AG09309 (cell line): ENCODE measurements at places on chromosomes 3 and 15.

DNA sequence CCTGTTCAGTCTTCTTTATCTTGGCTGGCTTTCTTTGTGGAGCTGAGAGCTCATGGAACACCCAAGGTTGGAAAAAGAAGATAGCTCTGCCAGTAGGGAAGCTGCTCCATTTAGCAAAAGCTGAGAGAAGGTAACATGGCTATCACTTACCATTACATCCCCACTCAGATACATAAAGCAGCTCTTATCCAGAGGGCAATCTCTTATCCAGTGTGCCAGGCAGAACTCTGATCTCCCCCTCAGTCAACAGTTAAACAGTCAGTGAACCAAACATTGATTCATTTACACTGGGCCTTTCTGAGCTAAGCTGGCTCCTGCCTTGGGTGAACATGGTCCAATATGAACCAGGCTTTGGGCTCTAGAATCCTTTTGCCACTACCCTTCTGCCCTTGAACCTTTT lies 624.2 kb downstream of the NTRK3 start:
- no peak for DNase-seq

DNA sequence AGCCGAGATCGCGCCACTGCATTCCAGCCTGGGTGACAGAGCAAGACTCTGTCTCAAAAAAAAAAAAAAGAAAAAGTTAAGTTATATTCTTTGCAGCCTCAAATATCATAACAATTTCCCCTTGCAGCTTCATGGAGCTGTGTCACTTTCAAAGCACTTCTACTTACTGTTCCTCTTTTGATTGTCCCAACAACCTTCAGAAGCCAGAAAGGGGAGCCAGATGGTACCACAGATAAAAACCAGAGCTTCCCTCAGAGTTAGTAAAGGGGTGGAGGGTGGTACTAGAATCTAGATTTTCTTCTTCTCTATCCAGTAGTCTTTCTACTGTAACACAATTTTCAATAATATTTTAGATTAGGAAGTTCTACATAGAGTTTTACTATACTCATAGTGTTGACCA lies 188.8 kb downstream of the TAFA4 start:
- DNase-seq = no peak

- DNase-seq = no peak
These were observed 184.5 kb downstream of the NR1D2 start for GRCh38 chr3:24129549-24129948.

GRCh38 chr3:56075089-56075488 lies 393.2 kb downstream of the ERC2 start:
- no peak for DNase-seq

DNA sequence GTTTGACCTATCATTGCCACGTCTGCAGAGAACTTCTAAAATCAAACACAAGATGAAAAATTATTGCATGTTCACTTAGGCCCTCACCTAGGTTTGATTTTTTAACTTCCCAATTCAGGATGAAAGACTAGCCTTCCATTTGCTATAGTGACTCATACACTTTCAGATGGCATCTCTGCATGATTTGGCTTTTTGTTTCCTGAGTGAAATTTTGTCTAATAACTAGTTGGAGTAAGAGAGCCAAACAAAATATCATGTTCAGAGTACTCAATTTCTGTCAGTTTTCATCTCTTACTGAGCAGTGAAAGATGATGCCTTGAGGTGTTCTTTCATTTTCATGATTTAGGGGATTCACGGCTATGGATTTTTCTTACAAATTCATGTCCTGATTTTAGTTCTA lies 122.9 kb downstream of the NSUN3 start:
- no peak for DNase-seq

GRCh38 chr3:165837058-165837525 lies at the start of gene BCHE:
BCHE (minus strand) TSS chr3:165837423; CDS start chr3:165831033, 6,390 bp downstream.
- no peak for DNase-seq

GRCh38 chr3:184439096-184439495 lies 59.2 kb downstream of the CHRD start:
- DNase-seq = no peak

DNA sequence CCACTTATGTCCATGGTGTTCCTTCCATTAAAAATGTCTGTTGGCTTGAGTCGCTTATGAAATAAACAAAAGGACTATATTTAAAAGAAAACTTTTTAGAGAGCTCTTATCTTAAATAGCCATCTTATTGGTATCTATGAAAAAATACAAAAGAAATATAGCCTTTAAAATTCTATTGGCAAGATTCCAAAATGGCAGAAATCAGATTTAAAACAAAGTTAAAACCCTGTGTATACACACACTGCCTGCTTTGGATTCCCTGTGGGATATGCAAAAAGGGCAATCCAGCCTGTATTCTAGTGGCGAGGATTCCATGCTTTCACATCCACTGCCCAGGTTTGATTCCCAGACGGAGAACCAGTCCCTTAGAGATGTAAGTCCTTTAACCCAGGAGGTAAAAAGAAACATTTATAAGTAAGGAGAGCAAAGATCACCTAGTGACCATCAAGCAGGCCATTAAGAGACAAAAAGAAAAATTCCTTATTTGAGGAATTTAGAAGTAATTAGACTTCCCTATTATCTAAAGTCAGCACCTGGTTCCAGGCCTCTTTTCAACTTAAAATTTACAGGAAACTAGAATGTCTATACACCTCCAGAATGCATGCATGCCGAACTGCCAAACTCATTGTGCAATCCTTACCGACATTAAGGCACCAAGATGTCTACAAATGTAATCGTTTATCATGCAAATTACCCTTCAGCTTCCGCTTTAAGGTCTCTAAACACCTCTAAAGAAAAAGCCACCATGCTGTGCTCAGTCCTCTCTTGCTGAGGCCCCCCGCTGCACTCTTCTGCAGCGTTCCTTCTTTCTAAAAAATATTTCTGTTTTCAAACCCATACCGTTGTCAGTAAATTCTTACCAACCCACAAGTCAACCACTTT lies 69.6 kb upstream of the STRIT1 start:
- no peak for DNase-seq

GRCh38 chr3:165830746-165831145 lies 6.5 kb downstream of the BCHE start:
- no peak for DNase-seq

DNA sequence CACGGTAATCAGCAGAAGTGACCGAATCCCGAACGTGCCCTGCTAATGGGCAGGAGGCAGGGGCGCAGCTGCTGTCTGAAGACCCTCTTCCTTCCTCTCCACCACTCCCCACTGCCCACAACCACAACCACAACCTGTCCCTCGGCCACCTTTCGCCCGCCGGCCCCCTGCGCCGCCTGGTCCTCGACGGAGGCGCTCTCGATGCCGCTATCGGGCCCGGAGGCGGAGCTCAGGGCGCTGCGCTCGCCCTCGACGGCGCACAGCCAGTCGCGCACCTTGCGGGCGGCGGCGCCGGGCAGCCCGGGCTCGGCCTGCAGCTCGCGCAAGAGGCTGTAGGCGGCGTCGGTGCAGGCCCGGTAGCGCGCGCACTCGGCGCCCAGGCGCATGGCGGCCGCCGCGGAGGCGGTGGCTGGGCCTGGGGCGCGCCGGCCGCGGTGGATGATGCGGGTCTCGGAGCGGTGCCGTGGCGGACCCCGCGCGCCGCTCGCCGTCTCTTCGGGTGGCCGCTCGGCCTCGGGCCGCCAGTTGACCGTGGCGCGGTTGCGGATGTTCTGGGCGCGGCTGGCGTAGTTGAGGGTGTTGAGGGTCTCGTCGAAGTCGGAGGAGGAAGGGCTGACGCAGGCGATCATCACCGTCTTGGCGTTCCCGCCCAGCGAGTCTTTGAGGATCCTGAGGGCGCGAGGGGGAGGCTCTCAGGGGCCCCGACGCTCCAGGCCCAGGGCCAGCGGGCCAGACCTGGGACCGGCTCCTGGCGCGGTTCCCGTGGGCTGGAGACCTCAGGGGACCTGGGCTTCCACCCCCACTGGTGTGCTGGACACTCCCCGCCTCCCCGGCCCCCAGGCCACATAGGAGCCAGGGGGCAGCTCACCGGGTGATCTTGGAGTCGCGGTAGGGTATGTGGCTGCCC lies 6.9 kb downstream of the KIF7 start:
- DNase-seq = no peak

- DNase-seq = no peak
These were observed 112.7 kb downstream of the TNIK start for GRCh38 chr3:171347301-171348039.

GRCh38 chr3:152323834-152324233 lies 55.1 kb downstream of the MBNL1 start:
- no peak for DNase-seq

GRCh38 chr3:133674290-133674919 lies 12.7 kb upstream of the TOPBP1 start:
- no peak for DNase-seq

DNA sequence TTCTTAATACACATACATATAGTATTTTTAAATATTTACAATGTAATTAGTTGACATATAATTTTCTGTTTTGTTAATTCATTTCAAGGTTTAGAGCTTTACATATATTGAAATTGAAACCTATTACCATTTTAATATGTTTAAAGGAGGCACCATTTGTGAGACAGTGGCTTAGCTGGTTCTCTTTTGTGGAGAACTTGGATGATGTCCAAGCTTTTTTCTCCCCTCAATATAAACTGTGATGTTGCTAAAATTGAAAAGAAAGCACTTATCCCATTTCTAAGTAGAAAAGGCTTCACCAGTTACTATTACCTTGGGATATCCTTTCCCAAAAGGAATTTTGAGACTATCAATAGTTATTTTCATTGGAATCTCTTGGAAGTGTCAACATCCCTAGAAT lies 707.2 kb downstream of the NTRK3 start:
- no peak for DNase-seq

DNA sequence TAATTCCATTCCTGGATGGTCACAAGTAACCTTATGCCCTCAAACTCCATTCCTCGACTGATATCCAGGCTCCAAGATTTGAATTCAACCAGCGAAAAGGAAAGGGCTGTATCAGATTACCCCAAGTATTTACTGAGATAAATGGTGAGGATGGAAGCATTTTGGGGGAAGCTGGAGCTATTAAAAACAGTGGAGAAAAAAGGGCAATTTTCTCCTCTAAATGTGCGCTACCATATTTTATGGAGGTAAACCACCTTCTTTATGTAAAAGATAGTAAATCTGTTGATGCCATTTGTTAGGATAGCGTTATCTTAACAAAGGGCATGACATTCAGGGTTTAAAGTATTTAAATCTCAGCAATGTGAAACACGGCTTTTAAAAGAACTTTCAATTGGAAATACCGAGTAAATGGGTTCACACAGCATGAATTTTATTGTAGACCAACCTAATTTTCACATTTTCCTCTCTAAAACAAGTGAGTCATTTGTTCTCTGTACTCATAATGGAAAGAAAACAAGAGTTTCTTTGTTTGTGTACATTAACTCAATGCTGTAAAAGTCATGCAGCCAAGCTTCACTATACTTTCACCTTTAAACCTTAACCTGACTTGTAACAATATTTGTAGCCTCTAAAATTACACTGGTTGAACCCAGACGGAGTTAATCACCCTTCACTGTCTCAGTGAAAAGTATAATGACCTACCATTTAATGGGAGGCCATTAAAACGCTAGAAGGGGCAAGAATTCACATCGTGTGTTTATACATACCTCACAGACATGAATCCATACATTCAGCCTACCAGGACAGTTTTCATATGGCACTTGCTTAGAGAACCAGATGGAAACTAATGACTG lies 773.4 kb downstream of the ROBO1 start:
- no peak for DNase-seq

DNA sequence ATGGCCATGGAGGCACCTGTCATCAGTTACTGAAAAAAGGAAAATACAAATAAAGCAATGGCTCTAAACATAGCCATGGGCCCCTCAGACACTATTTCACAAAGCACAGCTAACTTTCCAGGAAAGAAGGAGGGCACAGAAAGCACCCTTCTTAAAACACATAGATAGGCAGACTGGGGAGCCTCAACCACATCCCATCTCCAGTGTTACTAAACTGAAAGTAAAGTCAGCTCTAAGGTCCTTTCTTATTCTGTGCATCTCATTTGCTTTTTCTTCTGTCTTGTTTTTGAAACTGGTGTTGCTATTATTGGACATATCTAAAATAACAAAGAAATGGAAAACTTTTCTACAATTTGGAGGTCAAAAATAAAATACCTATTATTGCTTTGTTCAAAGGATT lies 48.2 kb upstream of the STAC start:
- DNase-seq = no peak

DNA sequence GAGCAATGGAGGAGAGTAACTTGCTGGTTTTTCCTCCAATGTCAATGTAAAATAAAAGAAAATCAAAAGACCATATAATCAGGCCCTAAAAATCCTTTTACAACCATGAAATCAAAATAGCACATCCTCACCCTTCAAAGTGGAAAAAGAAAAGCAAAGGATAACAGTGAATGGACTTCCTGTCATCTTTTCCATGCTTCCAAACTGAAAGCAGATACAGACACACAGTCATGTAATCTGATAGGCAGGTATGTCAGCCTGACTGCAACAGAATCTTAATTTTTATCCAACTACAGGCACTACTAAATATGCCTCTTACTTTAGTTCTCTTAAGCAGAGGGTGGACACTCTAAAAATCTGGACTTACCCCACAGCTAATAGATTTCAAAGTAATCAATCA lies 27.8 kb upstream of the IGDCC4 start:
- no peak for DNase-seq

DNA sequence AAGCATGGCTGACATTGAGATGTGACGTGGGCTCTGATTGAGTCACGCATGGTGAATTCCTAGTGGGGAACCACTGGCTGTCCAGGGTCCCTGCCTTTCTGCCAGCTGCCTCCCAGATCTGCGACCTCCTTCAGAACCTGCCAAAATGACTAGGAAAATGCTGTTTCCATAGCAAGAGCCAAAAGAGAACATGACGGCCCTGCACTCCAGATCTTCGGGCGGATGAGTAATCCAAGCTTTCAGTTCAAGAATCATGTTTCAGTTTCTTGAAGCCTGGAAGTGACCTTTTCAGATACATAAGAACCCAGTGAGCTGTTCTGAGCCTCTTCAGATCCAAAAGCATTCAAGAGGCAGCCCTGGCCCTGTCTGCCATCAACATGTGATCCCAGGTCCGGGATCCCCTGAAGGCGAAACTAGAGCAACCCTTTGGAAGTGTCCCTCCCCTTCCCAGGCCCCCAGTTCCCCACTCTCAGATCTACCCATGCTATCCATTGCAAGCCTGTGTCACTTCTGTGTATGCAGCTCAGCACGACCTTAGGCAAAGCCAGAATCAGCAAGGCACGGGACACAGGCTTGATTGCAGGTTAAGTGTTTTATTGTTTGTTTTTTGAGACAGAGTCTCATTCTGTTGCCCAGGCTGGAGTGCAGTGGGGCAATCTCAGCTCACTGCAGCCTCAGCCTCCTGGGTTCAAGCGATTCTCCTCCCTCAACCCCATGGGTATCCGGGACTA lies 19.7 kb downstream of the ANKRD63 start:
- no peak for DNase-seq

DNA sequence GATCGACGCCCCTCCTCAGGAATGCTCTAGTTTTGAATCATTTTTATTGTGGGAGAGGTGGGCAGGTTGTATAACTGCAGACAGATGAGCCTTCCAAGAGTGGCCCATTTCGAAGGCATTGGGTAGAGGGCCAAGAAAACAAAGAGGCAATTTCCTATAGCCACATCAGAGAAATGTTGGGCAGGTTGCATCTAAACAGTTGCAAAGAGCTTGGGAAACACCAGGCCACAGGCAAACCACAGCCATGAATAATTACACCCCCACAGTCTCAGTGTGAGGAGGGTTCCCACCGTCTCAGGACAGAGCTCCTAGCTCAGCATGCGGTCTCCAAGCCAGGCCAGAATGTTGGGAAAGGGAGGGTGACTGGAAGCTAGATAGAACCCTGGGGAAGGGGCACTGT lies 257.3 kb downstream of the ABHD5 start:
- DNase-seq = no peak

GRCh38 chr15:37370941-37371340 lies 270.6 kb upstream of the MEIS2 start:
- DNase-seq = no peak

- DNase-seq = no peak
These were observed 21.3 kb upstream of the LRRC58 start for GRCh38 chr3:120370463-120370862.
